ENCODE measurements at places on chromosomes 13 and 19.
A peak's percentile ranks its signal among the peaks of the same experiment; 100 is the strongest.

- DNase-seq, result no peak
Observed at GRCh38 chr19:1354970-1355567, 28.6 kb upstream of the NDUFS7 start.

- no peak for DNase-seq
Observed at GRCh38 chr13:20106742-20107141, 54.1 kb downstream of the GJA3 start.

- no peak for DNase-seq
Observed at GRCh38 chr13:44311011-44311780, 62.4 kb upstream of the SERP2 start.

DNA sequence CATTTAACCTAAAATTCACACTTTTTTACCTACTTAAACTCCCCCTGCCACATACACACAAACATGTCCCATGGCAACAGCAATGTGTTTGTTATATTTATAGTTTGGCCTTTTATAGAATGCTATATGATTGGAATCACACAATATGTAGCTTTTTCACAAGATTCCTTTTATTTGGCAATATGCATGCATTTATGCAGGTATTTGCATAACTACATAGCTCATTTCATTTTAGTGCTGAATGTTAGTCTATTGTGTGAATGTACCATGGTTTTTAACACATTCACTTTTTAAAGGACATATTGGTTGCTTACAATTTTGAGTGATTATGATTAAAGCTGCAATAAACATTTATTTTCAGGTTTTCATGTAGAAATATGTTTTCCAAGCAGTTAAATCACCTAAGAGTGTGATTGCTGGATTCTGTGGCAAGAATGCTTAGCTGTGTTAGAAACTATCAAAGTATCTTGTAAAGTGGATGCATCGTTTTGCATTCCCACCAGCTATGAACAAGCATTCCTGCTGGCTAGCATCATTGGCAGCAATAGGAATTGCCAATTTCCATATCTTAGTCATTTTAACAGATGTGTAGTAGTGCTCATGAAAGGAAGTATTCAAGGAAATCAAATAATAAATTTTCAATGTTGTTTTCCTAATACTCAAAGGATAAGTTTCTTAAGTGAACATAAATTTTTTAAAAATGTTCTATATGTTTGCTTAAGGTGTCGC, 557.0 kb downstream of the SLITRK1 start:
- DNase-seq, result no peak

DNA sequence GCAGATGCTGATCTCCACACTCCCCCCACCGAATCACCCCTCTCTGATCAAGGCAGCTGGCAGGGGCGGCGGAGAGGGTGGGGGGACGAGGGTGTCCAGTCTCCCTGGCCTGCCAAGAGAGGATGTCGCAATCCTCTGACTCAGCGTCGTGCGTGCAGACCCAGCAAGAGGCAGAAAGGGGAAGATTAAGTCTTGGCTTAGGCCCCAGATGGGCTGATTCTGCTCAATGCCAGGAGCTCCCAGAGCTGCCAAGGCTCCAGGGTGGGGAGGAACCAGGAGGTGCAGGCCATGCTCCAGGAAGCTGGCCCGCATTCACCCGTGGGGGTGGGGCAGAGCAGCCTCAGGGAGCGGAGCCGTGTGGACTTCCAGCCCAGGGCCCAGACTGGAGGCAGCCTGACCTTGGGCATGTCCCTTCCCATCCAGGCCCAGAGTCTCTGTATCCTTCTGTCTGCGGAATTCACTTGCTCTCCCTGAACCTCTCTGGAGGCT, 6.6 kb upstream of the BCL3 start:
- peak; percentile 97 for DNase-seq

Data from hematopoietic multipotent progenitor cell treated with erythropoietin and hydrocortisone succinate and interleukin-3 and kit ligand, for 4 days (in vitro differentiated cells).